SJSA1 (cell line): ENCODE measurements at places on chromosomes 11 and 22.

DNA sequence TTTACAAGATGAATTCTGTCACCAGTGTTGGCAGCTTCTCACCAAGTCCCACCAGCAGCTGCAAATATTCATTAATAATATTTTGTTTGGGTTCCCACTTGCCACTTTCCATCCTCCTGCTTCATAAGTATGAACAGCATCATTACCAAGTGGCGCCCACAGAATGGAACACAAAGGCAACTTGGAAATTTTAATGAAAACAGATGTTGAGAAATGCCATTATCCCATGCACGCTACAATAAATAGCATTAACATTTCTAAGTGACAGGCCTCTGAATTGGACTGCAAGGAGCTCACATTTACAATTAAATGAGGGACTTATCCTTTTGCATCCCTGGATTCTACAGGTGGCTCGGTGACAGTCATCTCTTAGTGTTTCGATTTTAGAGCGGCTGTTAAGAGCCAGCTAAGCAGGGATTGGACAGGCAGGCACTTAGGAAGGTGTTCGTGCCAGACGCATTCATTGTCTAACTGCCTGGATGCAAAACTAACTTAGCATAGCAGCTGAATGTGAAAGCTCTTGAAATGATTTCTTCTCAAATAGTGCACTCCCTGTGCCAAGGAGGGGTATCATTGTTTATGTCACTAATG lies 170.3 kb downstream of the KIRREL3 start:
- H3K4me1 ChIP-seq, result peaks cover 22% of the 10 kb centered on the region
- no peak overlapping the region for H3K27ac ChIP-seq
- H3K4me3 ChIP-seq, result no peak overlapping the region
- H3K27me3 ChIP-seq, result no peaks in the 10 kb centered on the region
- DNase-seq, result no peak
- no peaks in the 10 kb centered on the region for H3K36me3 ChIP-seq

GRCh38 chr11:134838708-134839107 lies 426.7 kb upstream of the B3GAT1 start:
- H3K36me3 ChIP-seq, result no peaks in the 10 kb centered on the region
- H3K4me3 ChIP-seq, result no peak overlapping the region
- H3K27ac ChIP-seq, result no peak overlapping the region
- DNase-seq, result no peak
- H3K27me3 ChIP-seq, result no peaks in the 10 kb centered on the region
- H3K4me1 ChIP-seq, result no peaks in the 10 kb centered on the region

- H3K27ac ChIP-seq, result no peak overlapping the region
- DNase-seq, result no peak
- no peak overlapping the region for H3K4me3 ChIP-seq
- H3K27me3 ChIP-seq, result no peaks in the 10 kb centered on the region
- H3K36me3 ChIP-seq, result no peaks in the 10 kb centered on the region
These were observed 210.3 kb downstream of the CWF19L2 start for GRCh38 chr11:107247167-107247861.

- no peak overlapping the region for H3K27ac ChIP-seq
- no peak overlapping the region for H3K4me3 ChIP-seq
- no peak for DNase-seq
- H3K27me3 ChIP-seq, result peaks cover 3% of the 10 kb centered on the region; the same call in 1 of the 2 replicates
These were observed 15.9 kb downstream of the CHRM1 start for GRCh38 chr11:62905296-62905695.

GRCh38 chr11:85182441-85183387 lies 444.4 kb downstream of the DLG2 start:
- H3K27me3 ChIP-seq, result no peaks in the 10 kb centered on the region
- H3K4me3 ChIP-seq, result no peak overlapping the region
- DNase-seq, result peak; percentile 0
- no peak overlapping the region for H3K27ac ChIP-seq
- no peaks in the 10 kb centered on the region for H3K4me1 ChIP-seq
- no peaks in the 10 kb centered on the region for H3K36me3 ChIP-seq

GRCh38 chr11:37108436-37109285 lies 510.6 kb upstream of the RAG2 start:
- DNase-seq, result no peak
- H3K27ac ChIP-seq, result no peak overlapping the region
- H3K4me1 ChIP-seq, result no peaks in the 10 kb centered on the region
- no peaks in the 10 kb centered on the region for H3K27me3 ChIP-seq
- H3K4me3 ChIP-seq, result no peak overlapping the region

GRCh38 chr11:77111277-77111676 lies 8.6 kb downstream of the OMP start:
- peaks cover 4% of the 10 kb centered on the region; the same call in 1 of the 2 replicates for H3K36me3 ChIP-seq
- H3K27me3 ChIP-seq, result no peaks in the 10 kb centered on the region
- H3K27ac ChIP-seq, result no peak overlapping the region
- peaks cover 23% of the 10 kb centered on the region for H3K4me1 ChIP-seq
- no peak overlapping the region for H3K4me3 ChIP-seq

- no peak overlapping the region for H3K4me3 ChIP-seq
- H3K27me3 ChIP-seq, result no peaks in the 10 kb centered on the region
- no peaks in the 10 kb centered on the region for H3K36me3 ChIP-seq
- peaks cover 4% of the 10 kb centered on the region; the same call in 1 of the 2 replicates for H3K4me1 ChIP-seq
These were observed 3.6 kb downstream of the C11orf87 start for GRCh38 chr11:109425554-109425953.

- DNase-seq, result peak; percentile 92
- peak overlapping the region; percentile 66 for H3K4me3 ChIP-seq
- peak overlapping the region; percentile 84 for H3K27ac ChIP-seq
These were observed 1.4 kb downstream of the BDNF start for GRCh38 chr11:27698872-27699241.

GRCh38 chr11:57214098-57214417 lies 23.0 kb downstream of the APLNR start:
- no peak overlapping the region for H3K4me3 ChIP-seq
- H3K27ac ChIP-seq, result peak overlapping the region; percentile 45
- no peaks in the 10 kb centered on the region for H3K36me3 ChIP-seq
- peaks cover 24% of the 10 kb centered on the region for H3K4me1 ChIP-seq
- DNase-seq, result peak; percentile 32
- no peaks in the 10 kb centered on the region for H3K27me3 ChIP-seq

GRCh38 chr22:22421392-22421791 lies 87.2 kb downstream of the ZNF280B start:
- no peak overlapping the region for H3K27ac ChIP-seq
- H3K36me3 ChIP-seq, result no peaks in the 10 kb centered on the region
- no peaks in the 10 kb centered on the region for H3K4me1 ChIP-seq

DNA sequence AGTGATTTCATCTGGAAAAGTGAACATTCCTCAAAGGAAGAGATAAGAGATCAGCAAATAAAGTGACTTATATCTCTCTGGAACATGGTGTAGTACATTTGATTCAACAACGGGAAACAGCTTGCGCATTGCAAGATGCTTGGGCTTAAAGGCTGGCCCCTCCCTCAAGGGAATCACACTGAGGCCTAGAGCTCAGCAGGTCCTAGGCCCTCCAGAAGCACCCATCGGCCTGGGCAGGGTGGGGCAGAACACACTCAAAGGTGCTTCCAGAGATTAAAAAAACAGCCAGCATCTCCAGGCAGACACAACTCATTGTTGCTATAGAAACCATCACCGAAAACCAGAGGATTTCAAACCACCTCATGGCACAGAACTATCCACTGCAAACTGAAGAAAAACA lies 69.0 kb upstream of the ARFGAP3 start:
- peaks cover 30% of the 10 kb centered on the region for H3K4me1 ChIP-seq
- H3K27ac ChIP-seq, result no peak overlapping the region
- DNase-seq, result no peak
- H3K27me3 ChIP-seq, result no peaks in the 10 kb centered on the region
- H3K4me3 ChIP-seq, result no peak overlapping the region
